H1 (cell line): ENCODE measurements at places on chromosomes 16 and 17.

DNA sequence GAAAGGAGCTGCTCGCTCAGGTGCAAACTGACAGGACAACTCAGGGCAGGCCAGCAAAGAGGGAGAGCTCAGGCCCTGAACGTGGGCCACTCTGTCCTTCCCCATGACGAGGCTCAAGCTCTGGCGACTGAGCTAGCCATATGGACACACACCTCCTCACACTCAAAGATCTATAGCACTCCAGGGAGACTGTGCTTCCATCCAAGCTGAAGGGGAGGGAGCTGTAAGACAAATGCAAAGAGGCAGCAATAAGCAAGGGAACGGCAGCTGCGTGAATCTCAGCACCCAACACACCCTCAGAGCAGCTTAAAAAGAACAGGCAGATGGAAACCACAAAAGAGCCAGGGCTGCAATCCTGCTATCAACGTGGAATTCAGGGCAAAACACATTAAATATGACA lies 13.5 kb downstream of the NUDT16L1 start:
- DNase-seq = no peak

DNA sequence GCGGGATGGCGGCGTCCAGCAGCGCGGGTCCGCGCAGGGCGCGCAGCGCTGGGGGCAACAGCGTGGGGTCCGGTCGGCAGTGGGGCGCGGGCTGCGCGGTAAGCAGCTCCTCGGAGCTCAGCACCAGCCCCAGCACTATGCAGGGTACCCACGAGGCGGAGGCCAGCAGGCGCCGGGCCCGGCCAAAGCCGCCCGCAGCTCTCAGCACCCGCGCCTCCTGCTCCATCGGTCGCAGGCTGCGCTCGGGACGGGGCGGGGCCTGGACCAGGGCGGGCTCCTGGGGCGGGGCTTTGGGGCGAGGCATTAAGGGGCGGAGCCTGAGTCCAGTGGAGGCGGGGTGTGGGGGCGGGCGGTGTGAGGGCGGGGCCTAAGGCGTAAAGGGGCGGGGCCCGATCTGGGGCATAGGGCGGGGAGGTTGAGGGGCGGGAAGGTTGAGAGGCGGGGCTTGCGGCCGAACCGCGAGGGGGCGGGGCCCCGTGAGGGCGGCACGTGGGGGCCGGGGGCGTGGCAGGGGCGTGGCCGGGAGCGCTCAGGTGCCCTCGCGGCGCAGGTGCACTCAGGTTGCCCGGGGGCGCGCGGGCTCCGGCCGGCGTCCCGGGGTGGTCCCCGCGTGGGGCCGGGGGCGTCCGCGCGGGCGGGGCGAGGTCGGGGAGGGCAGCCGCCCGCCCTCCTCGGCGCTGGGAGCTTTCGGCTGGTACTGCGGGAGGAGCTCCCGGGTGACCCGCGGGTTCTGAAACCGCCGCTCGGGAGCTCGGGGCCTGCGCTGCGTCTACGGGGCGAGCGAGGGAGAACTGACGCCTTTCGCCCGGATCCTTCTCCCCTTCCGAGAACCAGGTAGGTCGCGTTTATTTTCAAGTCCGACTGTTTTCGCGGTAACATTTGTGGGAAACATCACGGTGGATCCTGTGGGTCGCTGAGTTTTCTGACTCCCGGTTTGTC lies 1.4 kb upstream of the SLC22A31 start:
- peak; percentile 99 for DNase-seq

DNA sequence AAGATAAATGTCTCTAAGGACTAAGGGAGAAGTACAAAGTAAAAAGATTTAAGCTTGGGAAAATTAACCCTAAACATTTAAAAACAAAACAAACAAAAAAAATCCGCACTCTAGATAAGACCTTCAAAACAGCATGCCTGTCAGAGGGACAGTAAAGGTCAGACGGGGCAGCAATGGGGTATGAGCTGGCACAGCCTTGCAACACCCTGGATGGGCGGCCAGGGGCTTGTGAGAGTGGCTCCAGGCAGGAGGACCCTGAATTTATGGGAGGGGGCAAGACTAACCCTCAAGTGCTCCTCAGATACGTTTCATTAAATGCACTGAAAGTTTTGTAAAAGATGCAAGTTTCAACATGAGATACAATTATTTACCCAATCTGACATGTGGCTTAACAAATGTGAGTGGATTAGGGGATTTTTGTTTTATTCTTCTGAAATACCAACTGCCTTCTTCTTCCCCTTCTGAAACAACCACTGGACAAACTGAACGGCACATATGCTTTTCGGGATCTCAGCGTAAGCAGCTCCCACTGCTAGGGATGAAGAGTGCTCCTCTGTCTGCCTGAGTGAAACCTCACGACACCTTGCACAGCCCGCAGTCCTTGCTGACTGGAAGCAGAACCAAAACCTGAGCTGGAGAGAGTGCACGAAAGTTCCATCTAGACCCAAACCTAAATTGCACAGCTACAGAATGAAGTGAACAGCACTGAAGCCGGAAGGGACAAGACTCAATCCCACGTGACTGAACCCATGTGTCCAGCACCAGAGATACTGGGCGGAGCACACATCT lies 128.4 kb downstream of the ANKRD11 start:
- no peak for DNase-seq

- no peak for DNase-seq
Measured at GRCh38 chr17:19579867-19580565, 46.4 kb downstream of the SLC47A1 start.

- DNase-seq = no peak
Measured at GRCh38 chr17:77527409-77527808, 386.6 kb downstream of the SEC14L1 start.

DNA sequence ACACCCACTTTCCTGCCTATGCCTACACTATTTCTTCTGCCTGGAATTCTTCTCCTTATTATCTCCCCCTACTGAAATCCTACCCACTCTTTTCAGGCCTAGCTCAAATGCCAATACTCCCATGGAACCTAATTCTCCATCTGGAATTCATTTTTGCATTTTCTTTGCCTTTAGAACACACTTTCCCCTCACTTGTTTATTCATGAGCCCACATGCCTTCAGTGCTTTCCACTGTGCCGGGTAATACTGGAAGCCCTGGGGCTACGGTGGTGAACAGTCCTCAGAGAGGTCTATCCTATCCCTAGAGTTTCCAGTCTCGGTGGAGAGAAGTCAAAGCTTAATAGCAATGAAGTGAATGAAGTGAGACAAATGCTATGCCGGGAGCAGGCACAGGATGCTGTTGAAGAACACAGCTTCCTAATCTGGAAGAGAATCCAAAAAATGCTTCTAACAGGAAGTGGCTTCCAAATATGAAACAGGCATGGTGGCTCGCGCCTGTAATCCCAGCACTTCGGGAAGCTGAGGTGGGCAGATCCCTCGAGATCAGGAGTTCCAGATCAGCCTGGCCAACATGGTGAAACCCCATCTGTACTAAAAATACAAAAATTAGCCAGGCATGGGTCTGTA lies 322.4 kb downstream of the GRIN2A start:
- DNase-seq = no peak

DNA sequence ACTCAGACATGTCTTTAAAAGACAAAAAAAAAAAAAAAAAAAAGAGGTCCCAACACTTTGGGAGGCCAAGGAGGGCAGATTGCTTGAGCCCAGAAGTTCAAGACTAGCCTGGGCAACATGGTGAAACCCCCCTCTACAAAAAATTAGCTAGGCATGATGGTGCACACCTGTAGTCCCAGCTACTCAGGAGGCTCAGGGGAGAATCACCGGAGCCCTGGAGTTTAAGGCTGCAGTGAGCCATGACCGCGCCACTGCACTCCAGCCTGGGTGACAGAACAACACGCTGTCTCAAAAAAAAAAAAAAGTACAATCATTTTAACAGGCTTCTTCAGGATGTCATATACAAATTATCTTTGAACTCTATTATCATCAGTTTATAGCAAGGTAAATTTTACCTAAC lies 22.0 kb downstream of the C16orf87 start:
- no peak for DNase-seq

GRCh38 chr16:6246266-6246665 lies 1086.4 kb upstream of the RBFOX1 start:
- no peak for DNase-seq

- no peak for DNase-seq
Measured at GRCh38 chr17:81011951-81012350, 20.3 kb downstream of the CHMP6 start.

DNA sequence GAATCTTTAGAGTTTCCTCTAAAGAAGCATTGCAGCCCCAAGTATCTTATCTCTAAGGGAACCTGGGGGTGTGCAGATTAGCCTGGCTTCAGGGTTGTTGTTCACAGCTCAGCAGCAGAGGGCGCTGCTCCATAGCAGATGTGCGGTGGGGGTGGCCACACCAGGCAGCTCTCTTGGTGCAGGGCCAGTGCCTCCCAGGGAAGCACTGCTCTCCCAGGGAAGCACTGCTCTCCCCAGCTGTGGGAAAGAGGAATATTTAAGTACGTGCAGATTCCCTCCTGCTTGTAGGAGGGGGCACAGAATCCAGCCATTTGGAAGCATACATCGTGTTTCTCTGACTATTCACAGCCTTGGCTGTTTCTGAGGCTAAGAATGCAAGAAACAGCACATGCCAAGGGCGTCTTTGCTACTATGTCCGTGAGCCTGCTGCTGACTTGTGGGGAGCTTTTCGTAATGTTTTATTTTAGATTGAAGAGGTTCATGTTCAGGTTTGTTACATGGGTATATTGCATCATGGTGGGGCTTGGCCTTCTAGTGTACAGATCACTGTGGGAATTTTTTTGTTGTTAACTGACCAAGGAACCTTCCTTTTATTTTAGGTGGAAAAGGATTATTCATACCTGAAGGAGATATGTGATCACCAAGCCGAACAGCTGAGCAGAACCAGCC lies 217.8 kb downstream of the SPECC1 start:
- peak; percentile 74 for DNase-seq

DNA sequence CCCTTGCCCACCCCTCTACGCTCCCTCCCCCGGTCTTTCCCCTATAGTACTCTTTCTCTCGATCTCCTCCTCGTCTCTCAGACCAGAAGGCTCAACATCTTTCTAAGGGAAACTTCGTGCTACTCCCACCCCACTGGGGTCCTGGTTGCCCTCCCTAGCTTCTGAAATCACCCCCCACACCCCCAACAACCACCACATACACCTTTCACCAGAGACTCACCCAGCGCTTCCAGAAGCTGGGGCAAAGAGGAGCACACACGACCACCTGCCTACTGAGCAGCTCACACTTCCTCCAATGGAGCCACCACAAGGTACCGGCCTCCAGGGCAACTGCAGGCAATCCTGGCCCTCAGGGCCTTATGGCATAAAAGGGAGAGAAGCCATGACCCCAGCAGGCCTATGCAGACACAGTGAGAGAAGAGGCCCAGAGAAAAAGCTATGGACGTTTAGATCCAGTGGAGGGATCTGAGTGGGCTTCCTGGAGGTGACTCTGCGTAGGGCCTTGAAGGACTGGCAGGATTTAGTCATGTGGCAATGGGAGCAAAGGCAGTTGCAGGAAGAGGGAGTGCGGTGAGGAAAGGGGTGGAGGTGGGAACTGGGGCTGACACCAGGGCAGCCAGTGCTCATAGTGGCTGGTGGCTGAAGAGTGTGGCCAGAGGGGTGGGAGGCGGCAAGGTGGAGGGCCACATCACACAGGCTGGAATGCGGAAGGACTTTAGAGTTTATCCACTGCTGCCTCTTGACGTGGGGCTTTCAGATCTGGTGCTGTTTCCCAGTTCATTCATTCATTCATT lies 12.1 kb upstream of the TMEM92 start:
- DNase-seq = no peak

DNA sequence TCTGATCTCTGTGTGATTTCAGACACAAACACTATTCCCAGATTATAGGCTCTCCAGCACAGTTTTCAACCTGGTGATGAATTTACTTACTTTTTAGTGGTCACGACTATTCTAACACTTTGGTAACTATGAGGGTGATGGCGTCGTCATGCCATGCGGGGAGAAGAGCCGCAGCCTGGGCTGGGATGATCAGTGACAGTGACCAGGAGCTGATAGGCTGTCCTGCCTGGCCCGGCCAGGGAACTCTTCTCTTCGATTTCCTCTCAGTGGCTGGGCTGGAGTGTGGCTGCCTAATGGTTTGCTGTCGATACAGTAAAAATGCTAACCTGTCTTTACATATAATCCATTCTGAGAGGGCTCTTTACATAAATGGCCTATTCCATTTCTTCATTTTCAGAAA lies 113.1 kb downstream of the IRX3 start:
- DNase-seq = no peak

DNA sequence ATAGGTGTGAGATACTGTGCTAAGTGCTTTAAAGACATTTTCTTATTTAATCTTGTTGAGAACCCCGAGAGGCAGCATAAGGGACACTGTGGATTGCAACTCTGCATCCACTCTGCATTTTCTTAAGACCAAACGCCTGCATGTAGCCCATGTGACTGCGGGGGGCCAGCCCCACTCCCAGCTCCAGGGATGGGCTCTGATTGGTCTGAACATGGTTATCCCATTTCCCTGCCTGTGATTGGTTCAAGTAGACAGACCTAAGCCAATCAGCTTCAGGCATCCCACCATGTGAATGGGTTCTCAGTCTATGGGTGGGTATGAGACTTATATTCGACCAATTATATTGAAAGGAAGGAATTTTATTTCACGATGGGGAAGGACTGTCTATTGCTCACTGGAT lies 33.2 kb upstream of the USP7 start:
- no peak for DNase-seq

- no peak for DNase-seq
Measured at GRCh38 chr17:62970610-62971009, 4.6 kb downstream of the TANC2 start.

DNA sequence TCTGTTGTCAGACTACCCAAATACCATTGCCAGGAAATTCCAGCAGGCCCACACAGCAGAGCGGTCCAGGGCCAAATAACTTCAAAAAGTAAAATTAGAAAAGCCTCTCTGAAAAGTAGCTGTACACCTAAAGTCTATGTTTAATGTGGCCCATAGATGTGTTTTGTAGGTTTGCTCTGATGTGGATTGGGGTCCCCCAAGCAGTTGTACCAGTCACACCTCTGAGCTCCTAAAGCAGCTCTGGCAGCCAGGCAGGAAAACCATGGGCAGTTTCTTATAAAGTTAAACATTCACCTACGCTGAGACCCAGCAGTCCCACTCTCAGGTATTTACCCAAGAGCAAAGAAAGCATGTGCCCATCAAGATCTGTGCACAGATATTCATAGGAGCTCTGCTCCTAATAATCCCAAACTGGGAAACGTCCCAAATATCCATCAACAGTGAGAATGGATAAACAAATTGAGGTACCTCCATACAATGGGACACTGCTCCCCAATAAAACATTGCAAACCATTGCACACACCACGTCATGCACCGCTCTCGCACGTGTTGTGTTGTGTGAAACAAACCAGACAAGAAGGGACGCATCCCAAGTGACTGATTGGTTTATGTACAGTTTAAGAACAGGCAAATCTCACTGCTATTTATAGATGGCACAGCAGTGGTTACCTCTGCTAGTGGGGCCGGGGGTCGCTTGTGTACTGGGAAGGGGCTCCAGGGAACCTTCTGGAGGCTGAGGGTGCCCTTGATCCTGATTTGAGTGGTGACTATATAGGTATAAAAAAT lies 15.8 kb upstream of the PRM1 start:
- DNase-seq = no peak
